DND-41 (cell line): ENCODE measurements at places on chromosomes 3 and 15.
A peak's percentile ranks its signal among the peaks of the same experiment; 100 is the strongest.

GRCh38 chr3:50623840-50624474 is 7.0 kb downstream of the MAPKAPK3 start:
- DNase-seq = peak; percentile 91

DNA sequence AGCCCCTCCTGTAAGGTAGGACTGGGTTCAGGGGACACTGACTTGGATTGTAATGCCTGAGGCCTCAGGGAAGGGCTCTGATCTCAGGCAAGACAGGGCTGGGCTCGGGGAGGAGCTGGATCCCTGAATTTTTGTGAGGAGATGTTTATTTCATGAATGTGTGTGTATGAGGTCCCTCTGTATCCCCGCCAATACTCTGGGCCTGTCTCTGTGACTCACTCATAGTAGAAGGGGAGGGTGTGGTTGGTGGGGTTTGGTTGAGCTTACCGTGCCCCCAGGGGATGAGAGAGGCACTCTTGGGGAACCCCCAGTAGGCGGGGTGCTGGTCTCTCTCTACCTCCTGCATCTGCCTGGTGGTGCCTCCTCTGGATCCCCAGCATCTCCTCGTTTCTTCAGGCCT is 28.1 kb downstream of the RPSA start:
- DNase-seq = no peak

DNA sequence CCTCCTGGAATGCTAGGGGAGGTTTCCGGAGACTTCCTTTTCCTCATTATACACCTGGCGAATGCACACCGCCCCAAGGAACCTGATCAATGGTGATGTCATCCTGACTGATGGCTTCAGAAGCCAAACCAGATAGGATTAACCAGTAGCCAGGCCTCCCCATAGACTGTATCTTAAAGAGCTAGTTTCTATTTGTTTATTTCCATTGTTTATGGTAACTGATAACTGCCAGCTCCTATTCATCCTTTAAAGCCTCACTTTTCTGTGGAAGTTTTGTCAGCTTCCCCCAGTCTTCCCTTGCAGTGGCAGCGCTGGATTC is at the start of gene MKRN2OS:
Gene MKRN2OS (minus strand): TSS at position 27 of the 319 bp plus-strand sequence. CDS start 35 bp downstream, outside the sequence.
- DNase-seq = no peak

DNA sequence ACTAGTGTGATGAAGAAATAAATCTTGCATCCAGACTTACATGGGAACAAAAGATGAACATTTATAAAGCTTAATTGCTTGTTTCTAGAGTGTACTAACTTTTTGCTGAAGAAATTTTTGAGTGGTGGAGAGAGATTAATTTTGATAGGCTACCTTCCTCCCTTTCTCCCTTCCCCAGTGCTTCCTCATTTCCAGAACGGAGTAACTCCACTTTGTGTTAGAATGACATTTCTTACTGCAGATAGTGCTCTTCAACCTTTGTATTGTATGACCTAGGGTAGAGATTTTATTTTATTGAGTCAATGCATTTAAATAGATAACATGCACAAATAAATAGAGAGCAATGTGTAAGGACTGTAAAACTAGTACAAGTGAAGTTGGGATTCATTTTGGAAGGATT is 1.9 kb downstream of the ATP1B3 start:
- DNase-seq = no peak

- peak; percentile 26 for DNase-seq
Observed at GRCh38 chr3:140736863-140737460, 59.1 kb downstream of the TRIM42 start.

- no peak for DNase-seq
Observed at GRCh38 chr3:163058031-163058854, 1561.6 kb downstream of the OTOL1 start.

DNA sequence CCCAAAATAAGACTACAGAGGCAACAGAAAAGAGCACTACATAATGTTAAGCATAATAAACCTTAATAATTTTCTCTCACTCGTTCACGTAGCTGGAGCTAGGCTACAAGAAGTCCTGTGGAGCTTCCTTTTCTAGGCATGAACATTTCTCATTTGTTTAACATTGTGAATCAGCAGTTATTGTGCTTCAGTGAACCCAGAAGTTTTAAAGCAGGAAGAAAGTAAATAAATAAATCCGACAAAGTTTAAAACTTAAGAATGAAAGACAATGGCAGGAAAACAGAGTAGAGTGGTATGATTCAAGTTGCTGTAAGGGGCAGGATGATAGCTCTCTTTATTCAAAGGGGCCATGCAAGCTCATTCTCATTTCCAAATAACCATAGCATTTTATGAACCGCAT is 191.8 kb downstream of the LSAMP start:
- DNase-seq = no peak

DNA sequence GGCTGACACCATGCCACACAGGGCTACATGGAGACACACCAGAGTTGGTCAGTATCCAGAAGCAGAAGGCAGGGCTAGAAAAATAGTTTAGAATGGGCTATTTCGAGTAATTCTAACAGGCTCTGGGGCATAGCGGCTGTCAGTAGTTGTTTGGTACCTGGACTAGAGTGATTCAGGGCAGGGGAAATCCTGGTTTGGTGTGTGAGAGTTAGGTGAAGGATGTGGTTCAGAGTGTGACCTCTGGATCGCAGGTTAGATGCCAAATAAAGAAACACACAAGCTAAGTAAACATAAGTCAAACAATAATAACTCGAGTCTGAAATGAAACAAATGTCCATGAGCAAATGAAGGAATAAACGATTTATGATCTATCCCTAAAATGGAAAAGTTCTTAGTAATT is 31.5 kb downstream of the CNTN3 start:
- no peak for DNase-seq

GRCh38 chr3:16550305-16550675 is 36.8 kb upstream of the RFTN1 start:
- DNase-seq = peak; percentile 23

GRCh38 chr3:108818404-108818803 is 4.2 kb upstream of the TRAT1 start:
- peak; percentile 74 for DNase-seq

DNA sequence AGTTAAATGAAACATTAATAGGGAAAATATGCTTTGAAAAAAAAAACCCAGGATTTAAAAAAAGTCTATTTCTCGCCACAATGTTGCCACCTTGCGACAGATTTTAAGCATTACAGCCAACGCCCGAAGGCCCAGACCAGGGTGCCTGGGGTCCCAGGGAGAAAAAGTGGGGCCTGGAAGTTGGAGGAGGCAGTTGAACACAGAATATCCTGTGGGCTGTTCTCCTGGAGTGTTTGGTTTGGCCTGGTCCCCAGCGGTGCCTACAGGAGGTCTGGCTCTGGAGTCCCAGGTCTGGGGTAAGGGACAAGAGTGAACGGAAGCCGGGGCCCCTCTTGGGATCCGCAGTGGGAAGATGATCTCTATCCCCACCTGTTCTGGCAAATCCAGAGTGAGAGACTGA is 3.4 kb downstream of the RNU6-1 start:
- DNase-seq = peak; percentile 64

GRCh38 chr3:46897829-46898320 is 20.4 kb downstream of the PTH1R start:
- DNase-seq = no peak

- no peak for DNase-seq
Observed at GRCh38 chr3:79618883-79619282, 148.9 kb downstream of the ROBO1 start.

DNA sequence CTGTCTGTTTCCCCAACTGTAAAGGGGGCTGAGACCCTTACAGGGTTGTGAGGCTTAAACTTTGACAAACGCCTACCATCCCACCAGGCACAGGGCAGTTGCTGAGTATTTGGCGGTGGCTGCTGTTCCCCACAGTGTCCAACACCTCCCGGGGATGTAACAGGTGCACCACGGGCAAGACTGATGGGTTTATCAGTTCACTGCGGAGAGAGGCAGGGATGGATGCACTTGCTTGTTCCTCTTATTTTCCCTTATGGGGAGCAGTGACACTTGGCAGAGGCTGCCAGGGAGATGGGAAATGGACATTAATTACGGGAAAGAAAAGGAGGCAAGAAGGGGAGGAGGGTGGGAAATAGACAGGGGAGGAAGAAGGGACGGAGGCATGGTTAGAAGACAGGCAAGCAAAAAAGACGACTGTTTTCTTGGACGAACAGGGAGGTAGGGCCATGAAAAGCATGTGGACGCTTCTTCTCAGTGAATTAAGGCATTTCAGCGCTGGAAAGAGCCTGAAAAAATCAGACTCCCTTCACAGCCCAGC is 16.6 kb upstream of the ADIPOQ start:
- no peak for DNase-seq

GRCh38 chr15:99117563-99118257 is 12.8 kb downstream of the SYNM start:
- DNase-seq = no peak

- DNase-seq = no peak
Observed at GRCh38 chr15:76996526-76997401, 1.8 kb downstream of the PSTPIP1 start.

GRCh38 chr3:170244576-170244975 is 22.4 kb downstream of the PRKCI start:
- no peak for DNase-seq

DNA sequence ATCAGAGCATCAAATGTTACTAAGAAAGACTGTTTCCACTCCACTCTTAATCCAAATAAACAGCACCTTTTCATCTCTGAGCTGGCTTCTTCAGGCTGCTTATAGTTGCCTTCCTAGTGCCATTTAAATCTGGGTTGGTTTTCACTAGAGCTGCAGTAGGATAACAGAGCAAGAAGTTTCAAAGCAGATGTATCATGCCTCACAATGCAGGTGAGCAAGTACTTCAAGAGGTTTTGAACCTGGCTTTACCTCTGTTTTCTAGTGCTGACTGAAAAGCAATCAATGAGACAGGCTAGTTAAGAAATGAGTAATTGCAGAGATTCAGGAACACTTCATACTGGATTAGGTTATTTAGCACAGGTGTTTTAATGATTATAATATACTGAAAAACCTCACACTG is 147.7 kb upstream of the SATB1 start:
- no peak for DNase-seq

GRCh38 chr15:31245756-31246155 is 80.9 kb upstream of the KLF13 start:
- DNase-seq = no peak

GRCh38 chr3:10365791-10366190 is 44.9 kb upstream of the SEC13 start:
- DNase-seq = no peak

- no peak for DNase-seq
Observed at GRCh38 chr3:104989878-104990277, 376.8 kb upstream of the ALCAM start.

DNA sequence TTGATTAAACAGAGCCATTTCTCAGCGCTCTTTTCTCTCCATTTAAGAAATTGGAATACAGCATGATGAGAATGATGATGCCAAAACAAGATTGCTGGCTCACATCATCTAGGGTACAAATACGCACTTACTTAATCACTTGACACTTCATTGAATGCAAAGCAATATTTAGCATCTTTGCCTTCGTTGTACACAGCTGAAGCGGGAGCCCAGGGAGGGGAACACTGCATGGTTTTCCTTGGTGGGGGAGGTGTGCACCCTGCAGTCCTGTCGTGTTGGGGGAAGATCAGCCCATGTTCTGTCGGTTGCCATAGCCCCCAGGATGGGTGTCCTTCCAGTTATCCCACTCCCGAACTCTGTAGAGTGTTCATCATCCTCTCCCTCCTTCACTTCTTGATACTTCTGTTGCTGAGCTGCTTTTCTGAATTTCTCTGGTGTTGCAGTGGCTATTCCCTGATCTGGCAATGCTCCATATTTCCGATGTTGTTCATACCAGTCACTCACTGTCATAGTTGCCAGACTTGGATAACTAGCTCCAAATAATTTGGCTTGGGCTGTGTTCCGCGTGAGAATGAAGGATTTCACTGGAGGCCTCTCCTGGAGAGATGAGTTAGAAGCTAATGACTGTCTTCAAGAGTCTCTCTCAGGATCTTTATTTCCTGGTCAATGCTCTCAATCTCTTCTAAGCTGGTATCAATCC is 50.1 kb upstream of the DYNC1LI1 start:
- DNase-seq = no peak

DNA sequence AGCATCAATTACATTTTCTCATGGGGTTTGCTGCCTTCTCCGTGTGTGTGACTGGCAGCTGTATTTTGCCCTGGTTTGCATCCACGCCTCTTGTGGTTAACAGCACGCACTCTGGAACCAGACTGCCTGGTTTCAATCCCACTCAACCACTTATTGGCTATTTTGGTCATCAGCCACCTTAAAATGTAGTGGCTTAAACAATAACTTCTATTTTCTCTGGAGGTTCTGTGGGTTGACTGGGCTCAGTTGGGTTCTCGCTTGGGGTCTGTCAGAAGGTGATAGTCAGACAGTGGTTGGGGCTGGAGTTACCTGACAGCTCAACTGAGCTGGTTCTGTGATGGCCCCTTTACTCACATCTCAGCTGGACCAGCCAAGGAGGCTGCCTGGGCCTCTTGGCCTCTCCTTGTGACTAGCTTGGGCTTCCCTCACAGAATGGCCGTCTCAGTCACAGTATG is 36.8 kb downstream of the EHD4 start:
- peak; percentile 13 for DNase-seq

DNA sequence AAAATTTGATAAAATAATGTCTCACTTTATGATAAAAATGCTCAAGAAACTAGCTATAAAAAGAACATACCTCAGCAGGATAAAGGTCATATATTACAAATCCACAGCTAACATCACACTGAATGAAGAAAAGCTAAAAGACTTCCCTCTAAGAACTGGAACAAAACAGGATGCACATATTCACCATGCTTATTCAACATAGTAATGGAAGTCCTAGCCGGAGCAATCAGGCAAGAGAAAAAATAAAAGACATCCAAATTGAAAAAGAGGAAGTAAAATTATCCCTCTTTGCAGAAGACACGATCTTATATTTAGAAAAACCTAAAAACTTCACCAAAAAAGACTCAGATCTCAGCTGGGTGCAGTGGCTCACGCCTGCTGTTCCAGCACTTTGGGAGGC is 34.0 kb downstream of the SENP7 start:
- no peak for DNase-seq

GRCh38 chr15:90040618-90041017 is 39.5 kb downstream of the ZNF710 start:
- no peak for DNase-seq

GRCh38 chr15:58551764-58552504 is 120.1 kb downstream of the LIPC start:
- DNase-seq = no peak

GRCh38 chr3:51382947-51383578 is 2.0 kb upstream of the MANF start:
- DNase-seq = no peak

GRCh38 chr15:68228971-68229385 is 550 bp downstream of the CLN6 start:
- no peak for DNase-seq

GRCh38 chr15:77575203-77575934 is 57.3 kb downstream of the LINGO1 start:
- no peak for DNase-seq

DNA sequence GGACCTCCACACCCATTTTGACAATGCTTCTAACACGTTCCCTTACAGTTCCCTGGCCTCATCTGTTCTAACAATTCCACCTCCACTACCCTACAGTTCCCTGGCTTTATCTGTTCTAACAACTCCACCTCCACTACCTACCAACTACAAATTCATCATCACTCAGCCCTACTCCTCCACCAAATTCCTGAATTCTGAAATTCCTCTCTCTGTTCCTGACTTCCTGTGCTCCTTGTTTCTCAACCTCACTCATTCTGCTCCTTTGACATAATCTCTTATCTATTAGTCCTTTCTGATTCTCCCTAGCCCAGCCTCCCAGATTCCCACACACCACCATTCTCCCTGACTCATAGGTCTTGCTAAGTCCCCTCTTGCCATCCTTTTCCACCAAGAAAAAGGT is 22.5 kb downstream of the UPK1B start:
- DNase-seq = no peak
